ENCODE measurements at places on chromosomes 16 and 17.

- DNase-seq = no peak
These were observed 81.3 kb downstream of the COX10 start for GRCh38 chr17:14150619-14151018.

DNA sequence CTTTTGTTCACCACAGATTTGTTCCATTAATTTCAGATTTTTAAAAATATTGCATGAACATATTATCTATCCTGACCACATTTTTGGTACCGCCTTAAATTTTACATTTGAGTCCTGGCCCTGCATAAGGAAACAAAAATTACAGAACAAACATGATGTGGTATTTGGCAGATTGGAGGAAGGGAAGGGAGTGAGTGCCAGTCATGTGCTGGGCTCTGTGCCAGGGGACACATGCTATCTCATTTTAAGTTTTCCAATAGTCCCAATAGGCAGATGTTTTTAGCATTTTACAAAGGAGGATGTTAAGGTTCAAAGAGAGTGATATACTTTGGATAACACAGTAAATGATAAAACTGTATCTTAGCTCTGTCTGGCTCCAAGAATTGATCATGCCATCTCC, 185.1 kb downstream of the CDK5R1 start:
- no peak for DNase-seq

- DNase-seq = no peak
These were observed 140.4 kb downstream of the ENGASE start for GRCh38 chr17:79214940-79215604.

GRCh38 chr16:79310710-79311109, 289.8 kb downstream of the MAF start:
- DNase-seq = no peak

- no peak for DNase-seq
These were observed 8.6 kb upstream of the COX10 start for GRCh38 chr17:14060706-14061105.
